ENCODE measurements at places on chromosomes 1 and 21. TPM values are rescaled to one million over a fixed set of nuclear protein-coding genes. Genes with fewer than 3 reads are reported as not detected.

The GSTM5 gene
- 0.20 TPM for total RNA-seq

DNA sequence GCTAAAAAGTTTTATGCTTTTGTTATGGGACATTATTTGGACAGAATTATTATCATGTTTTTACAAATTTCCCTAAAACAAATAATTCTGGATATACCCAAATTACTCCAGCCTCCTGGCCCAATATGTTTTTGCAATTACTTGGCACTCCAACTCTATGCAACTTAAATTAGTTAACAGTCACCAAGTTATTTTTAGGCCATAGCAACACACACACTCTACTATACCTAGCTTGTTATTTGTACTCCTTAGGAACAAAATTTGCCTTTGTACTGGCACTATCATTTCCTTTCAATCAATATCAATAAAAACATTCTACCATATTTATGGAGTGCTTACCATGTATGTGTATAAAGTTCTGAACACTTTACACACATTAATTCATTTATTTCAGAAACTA lies 7.7 kb downstream of the DUSP10 start:
- H3K27ac ChIP-seq = no peak overlapping the region
- H3K36me3 ChIP-seq = peaks cover 10% of the 10 kb centered on the region
- no peak for DNase-seq
- no peak overlapping the region for H3K4me3 ChIP-seq
- peaks cover 1% of the 10 kb centered on the region for H3K27me3 ChIP-seq

DNA sequence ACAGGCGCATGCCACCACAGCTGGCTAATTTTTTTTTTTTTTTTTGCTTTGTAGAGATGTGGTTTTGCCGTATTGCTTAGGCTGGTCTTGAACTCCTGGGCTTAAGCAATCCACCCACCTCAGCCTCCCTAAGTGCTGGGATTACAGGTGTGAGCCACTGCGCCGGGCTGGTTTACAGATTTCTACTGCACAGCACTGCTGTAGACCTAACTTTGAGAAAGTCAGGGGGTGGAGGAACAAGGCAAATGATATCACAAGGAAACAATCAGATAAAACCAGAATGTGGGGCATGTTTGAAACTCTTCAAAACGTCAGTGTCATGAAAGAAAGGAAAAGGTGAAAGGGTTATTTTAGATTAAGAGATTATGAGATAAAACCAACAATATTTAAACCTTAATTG lies 45.3 kb downstream of the URB2 start:
- no peaks in the 10 kb centered on the region for H3K4me1 ChIP-seq
- no peaks in the 10 kb centered on the region for H3K36me3 ChIP-seq
- H3K27me3 ChIP-seq = no peaks in the 10 kb centered on the region
- DNase-seq = no peak
- H3K27ac ChIP-seq = no peak overlapping the region

DNA sequence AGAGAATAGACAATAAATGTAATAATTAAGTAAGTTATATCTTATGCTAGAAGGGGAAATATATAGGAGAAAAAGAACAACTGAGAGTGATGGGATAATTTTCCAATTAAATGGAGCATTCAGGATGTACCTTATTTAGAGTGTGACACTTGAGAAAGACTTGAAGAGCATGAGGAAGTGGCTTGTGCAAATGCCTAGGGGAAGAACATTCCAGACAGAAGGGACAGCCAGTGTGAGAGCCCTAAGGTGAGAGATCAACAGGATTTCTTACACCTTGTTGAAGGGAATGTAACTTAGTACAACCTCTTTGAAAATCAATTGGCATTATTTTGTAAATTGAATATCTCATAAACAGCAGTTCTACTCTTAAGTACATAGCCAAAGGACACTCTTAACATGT lies 28.8 kb upstream of the TSPAN2 start:
- peaks cover 4% of the 10 kb centered on the region for H3K36me3 ChIP-seq
- no peak for DNase-seq
- H3K27me3 ChIP-seq = no peaks in the 10 kb centered on the region
- no peak overlapping the region for H3K4me3 ChIP-seq
- H3K4me1 ChIP-seq = no peaks in the 10 kb centered on the region

- H3K27ac ChIP-seq = no peak overlapping the region
- H3K27me3 ChIP-seq = no peaks in the 10 kb centered on the region
- peaks cover 21% of the 10 kb centered on the region for H3K4me1 ChIP-seq
- no peak for DNase-seq
- H3K4me3 ChIP-seq = no peak overlapping the region
Measured at GRCh38 chr1:25712299-25712970, 87.6 kb upstream of the SELENON start.

Data from glutamatergic neuron (in vitro differentiated cells).